ENCODE measurements at places on chromosomes 1 and 21.

DNA sequence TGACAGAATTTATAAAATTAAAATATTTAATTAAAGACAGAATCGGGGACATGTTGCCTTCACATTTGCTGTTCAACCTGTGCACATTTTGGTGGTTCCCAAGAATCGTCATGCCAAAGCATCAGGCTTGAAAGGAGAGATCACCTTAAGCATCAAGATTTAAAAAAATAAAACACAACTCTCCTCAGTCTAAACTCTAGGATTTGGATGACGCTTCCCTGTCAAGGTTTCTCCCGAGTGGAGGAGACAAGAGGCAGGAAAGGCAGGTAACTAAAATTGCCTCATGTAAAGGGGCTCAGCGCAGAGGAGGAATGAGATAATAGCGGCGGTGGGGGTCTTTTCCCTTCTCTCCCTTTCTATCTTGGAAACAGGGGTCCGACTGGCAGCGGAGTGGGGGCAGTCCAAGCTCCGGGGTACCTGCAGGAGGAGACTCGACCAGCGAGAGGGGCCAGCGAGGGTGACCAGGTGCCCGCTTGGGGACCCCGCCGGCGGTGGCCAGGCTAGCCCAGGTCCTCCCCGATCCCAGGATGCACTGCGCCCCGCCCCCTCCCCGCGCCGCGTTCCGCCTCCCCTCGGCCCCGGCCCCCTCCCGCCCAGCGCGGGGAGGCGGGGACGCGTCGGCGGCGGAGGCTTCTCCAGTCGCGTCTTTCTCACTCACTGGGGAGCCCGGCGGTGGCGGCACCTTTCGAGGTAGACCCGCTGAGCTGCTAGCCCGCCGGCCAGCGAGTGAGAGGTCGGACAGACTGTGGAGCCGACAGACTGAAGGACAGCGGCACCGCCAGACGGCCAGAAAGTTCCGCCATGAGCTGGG lies at the start of gene FNBP1L:
FNBP1L (plus strand) TSS at position 638 of the 811 bp plus-strand sequence; CDS start at position 802, 164 bp downstream.
- DNase-seq, result peak; percentile 24

DNA sequence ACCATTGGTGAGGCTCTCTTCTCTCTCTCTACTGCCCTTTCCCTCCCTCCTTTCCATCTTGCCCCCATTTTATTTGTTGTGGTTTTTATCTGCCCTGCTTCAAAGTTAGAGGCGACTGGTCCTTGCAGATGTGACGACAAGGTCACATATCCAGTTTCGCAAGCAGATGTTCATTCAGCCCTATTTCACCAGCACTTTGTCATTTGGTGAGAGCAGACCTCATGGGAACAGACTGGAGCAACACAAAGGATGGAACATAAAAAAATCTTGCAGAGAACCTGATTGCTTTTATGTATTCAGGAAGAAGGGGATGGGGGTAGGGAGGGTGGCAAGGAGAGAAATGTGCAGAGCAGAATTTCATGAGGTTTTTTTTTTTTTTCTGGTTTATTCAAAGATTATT lies 84.3 kb downstream of the ELAVL4 start:
- DNase-seq, result no peak

- DNase-seq, result no peak
Measured at GRCh38 chr1:111480674-111481073, 6.9 kb downstream of the C1orf162 start.

GRCh38 chr1:20533635-20534034 lies 18.7 kb upstream of the FAM43B start:
- DNase-seq, result no peak

DNA sequence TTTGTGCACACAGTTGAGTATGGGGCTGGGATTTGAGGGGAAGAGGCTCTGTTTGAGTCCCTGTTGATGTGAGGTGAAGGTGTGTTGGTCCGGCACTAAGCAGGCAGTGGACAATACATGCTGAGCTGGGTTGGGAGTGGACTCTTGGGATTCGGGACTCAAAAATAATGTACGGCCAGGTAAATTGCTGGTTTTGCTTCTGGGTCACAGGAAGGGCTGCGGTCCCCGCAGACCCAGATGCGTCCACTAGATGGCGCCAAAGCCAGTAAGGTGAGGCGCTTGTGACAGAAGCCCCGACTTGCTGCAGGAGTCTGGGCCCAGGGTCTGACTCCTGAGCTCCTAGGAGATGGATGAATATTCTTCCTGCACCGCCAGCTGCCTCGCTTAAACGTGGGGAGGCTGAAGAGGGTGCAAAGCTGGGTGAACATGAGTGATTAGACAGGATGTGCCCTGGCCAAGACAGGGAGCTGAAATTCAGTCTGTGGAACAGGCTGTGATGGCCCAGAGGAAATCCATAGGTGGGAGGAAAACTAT lies 61.4 kb downstream of the ACBD3 start:
- DNase-seq, result peak; percentile 66

Data from stimulated activated CD8-positive, alpha-beta memory T cell treated with anti-CD3 and anti-CD28 coated beads, Interleukin-7, amount 100 ng/mL, for 48 hours (primary cell).